ENCODE measurements at places on chromosomes 12 and 14. TPM values are rescaled to one million over a fixed set of nuclear protein-coding genes. Genes with fewer than 3 reads are reported as not detected.
A peak's percentile ranks its signal among the peaks of the same experiment; 100 is the strongest.

- DNase-seq: no peak
Measured at GRCh38 chr12:114709112-114709511, 25.1 kb upstream of the TBX3 start.

DNA sequence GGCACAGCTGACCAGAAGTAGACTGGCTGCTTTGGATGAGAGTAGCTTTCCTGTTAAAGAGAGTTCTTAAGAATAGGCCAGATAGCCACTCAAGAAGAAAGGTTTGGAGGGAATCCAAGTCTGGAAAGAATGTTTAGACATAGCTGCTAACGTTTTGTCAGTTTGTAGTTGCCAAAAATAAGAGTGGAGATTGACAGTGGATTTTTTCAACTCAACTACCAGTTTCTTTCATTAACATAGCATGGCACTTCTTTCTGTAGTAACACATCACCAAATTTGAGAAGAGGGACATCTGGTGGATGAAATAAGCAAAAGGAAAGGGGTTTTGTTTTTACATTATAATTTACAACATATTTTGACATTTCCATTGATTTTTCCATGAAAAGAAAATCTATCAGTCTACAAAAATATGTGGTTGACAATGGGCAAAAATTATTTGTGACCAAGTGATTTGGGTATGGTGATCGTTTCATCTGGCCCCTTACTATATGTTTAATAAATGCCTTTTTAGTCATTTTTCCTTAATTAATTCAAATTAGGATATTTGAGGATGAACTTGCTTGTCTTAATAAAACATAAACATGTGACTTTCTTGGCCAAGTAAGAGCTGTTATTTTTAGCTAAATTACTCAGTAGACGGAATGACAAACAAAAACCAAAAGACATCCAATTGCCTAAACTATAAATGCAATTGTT, 71.1 kb downstream of the PTPRR start:
- no peak for DNase-seq

DNA sequence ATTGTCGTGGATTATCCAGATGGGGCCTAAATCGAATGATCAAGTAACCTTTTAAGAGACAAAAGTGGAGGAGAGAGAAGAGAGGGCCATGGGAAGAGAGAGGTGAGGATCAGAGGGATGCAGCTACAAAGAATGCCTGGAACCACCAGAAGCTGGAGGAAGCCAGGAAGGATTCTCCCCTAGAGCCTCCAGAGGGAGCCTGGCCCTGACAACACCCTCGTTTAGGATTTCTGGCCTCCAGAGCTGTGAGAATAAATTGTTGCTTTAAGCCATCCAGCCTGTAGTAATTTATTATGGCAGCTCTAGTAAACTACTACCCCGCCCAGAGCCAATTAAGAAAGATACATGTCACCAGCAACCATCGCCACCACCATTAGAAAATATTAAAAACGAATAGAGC, 46.2 kb upstream of the GSC start:
- DNase-seq: no peak

- peak; percentile 72 for DNase-seq
Measured at GRCh38 chr14:70317969-70318634, 41.4 kb downstream of the COX16 start.

Gene ZC2HC1C
- 2.0 TPM for total RNA-seq

Data from left lobe of liver (tissue), 2 donors.